ENCODE measurements at places on chromosomes 5 and 9.

DNA sequence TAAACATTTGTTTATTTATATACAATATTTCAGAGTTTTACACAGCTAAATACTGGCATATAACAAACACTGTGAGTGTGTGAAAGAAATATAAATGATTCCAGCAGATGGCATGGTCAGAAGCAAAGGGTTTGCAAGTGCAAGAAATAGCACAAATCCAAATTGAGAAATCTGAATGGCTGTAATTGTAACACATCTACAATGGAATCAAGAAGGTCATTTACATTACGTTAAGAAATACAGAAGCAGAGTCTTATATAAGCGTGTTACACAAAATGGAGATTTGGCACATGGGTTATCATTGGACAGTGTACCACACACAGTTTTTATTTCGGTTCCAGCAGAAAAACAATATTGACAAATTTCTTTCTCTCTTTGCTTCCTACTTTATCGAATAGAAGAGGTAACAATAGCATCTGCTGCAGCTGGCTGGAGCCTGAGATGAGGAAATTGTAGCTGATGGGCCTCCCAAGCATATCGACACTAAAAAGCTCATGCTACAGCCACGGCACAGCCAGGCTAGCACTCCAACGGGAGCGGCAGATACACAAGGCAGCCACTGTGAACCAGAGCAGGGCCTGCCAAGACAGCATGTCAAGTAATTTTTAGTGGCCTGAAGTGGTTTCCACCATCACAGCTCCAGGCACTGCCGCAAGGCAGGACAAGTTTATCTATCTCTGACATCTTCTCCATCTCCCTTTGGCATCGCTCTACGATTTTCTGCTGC is 564.6 kb upstream of the DMAC1 start:
- DNase-seq = no peak

DNA sequence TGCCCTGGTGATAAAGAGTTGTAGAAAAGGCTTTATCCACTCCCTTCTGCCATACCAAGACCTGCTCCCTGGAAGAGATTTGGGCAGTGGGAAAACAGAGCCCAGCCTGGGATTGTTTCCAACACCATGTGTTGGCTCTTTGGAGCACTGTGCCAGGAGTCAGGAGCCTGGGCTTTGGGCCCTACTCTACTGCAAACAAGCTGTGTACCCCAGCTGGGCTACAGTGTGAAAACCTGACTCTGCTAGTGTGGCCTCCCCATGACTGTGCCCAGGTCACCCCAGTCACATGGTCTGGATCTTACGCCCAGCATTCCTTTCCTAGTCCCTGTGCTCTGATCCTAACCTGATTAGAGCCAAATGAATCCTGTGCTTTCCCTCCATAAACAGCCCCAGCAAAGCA is 39.3 kb upstream of the SHB start:
- no peak for DNase-seq

- DNase-seq = no peak
Measured at GRCh38 chr5:179771311-179771895, 22.4 kb upstream of the LTC4S start.

GRCh38 chr5:154721481-154722058 is 33.6 kb upstream of the LARP1 start:
- DNase-seq = no peak

GRCh38 chr5:154737667-154738320 is 17.4 kb upstream of the LARP1 start:
- no peak for DNase-seq

GRCh38 chr5:34529581-34530331 is 126.4 kb upstream of the RAI14 start:
- DNase-seq = no peak

DNA sequence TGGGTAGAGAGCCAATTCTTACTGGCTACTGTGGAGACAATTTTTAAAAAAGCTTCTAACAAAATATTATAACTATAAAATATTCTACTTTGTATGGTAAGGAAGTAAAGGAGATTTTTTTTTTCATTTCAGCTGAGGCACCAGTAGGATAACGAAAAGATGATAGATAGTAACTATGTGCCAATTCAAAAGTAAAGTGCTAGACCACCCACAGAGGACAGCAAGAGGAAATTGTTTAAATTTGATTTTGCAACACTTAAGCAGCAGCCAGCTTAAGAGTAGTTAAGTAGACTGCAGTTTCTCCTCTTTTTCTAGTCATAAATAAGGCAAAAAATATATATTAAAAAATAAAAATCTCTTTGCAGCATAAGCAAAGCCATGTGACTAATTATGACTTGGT is 1539.3 kb upstream of the ACO1 start:
- DNase-seq = no peak

DNA sequence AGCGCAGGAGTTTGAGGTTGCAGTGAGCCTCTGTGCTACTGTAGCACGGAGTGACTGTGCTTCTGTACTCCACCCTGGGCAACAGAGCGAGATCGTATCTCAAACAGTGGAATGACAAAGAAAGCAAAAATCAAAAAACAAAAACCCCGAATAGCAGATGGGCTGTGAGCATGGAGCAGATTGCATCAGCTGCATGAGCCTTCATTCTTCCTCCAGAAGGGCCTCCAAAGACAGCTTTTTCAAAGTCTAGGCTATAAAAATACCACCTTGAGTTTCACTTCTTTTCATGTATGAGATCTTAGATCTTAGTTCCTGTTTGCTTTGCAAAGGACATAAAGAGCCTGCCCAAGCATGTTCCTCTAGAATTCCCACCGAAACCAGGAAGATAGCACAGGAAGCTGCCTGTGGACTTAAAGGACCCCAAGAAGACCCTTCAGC is 15.0 kb upstream of the HSPB3 start:
- DNase-seq = no peak

- DNase-seq = no peak
Measured at GRCh38 chr9:132035679-132036078, 44.0 kb downstream of the MED27 start.

DNA sequence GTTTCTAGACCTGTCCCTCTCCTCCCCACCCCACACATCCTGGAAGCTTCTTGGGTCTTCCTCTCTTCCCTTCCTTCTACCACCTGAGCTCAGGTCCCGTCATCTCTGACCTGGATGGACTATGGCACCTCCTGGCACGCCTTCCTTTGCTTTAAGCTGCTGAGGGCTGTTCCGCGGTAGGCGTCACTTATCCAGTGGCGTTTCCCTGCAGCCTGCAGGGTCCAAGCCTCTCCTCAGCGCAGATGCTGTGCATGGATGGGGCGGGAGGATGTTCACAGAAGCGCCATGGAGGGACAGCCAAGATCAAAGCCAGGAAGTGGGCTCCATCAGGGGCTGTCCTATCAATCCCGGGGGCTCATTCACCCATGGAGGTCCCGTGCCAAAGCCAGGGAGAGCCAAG is 23.8 kb upstream of the CNOT6 start:
- DNase-seq = no peak

DNA sequence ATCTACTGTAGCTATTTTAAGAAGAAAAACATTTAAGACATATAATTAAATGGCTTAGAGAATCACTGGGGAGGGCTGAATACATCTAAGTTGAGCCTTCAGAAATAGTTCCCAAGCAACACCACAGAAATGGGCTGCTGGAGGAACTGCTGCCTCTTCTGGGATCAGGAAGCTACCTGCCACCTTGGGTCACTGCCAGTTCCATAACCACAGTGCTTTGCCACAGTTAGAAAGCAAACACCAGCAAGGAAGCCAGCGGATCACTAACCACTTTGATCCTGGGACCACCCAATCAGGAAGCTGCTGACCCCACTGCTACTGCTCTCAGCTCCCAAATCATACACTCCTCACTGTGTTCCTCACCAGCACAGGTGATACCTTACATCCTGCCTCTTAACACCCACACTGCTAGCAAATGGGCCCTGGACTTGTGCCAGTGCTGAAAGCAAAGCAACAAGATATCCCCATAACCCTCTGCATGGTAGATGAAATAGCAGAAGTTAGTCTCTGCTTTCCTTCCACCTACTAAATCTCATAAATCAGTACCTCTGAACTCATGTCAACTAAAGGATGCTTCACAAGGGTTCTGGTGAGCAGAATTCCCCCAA is 346.9 kb downstream of the DEPDC1B start:
- DNase-seq = no peak

DNA sequence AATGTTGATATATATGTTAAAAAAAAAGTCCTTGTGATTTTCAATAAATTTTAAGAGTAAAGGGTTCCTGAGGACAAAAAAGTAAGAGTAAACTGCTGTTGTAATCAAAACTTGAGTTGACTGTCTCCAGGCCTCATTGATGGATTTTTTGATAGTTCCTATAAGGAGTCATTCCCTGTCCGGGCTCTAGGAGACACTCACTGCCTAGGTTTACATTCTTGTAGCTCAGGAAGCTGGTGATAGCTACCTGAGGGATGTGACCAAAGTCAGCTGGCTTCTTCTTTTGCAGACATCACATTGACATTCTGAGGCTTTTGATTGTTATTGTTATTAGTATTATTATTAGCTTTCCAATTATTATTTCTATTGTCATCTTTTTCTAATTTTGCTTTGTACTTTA is 116.5 kb upstream of the FBXL7 start:
- DNase-seq = no peak

- no peak for DNase-seq
Measured at GRCh38 chr5:543351-543750, 19.1 kb upstream of the SLC9A3 start.

GRCh38 chr9:129138144-129138462 is 26.9 kb downstream of the PTPA start:
- no peak for DNase-seq
